ENCODE measurements at places on chromosomes 11 and 22.

- DNase-seq, result no peak
These were observed 39.0 kb downstream of the ZNF280B start for GRCh38 chr22:22469527-22469926.

GRCh38 chr11:117603932-117604331 is 193.1 kb downstream of the DSCAML1 start:
- no peak for DNase-seq

GRCh38 chr11:79237703-79238102 is 203.1 kb downstream of the TENM4 start:
- no peak for DNase-seq

GRCh38 chr22:16958475-16958874 is 49.5 kb downstream of the GAB4 start:
- no peak for DNase-seq

DNA sequence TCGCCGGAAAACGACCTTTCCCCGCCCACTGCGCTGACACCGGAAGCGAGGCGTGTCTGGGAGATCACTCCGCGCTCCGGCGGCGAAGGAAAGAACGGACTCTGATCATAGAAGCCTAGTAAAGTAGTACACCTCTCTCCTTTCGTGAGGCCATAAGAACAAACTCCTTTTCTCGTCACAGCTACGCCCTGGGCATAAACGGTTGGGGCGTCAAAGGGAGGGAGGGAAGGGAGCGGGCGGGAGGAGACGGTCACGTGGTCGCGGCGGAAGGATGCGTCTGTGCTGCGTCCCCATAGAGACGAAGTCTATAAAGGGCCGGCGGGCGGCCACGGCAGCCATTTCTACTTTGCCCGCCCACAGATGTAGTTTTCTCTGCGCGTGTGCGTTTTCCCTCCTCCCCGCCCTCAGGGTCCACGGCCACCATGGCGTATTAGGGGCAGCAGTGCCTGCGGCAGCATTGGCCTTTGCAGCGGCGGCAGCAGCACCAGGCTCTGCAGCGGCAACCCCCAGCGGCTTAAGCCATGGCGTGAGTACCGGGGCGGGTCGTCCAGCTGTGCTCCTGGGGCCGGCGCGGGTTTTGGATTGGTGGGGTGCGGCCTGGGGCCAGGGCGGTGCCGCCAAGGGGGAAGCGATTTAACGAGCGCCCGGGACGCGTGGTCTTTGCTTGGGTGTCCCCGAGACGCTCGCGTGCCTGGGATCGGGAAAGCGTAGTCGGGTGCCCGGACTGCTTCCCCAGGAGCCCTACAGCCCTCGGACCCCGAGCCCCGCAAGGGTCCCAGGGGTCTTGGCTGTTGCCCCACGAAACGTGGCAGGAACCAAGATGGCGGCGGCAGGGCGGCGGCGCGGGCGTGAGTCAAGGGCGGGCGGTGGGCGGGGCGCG is at the start of gene ATF4:
ATF4 (plus strand) TSS at position 337 of the 880 bp plus-strand sequence. CDS start 884 bp downstream, outside the sequence.
- peak; percentile 82 for DNase-seq

DNA sequence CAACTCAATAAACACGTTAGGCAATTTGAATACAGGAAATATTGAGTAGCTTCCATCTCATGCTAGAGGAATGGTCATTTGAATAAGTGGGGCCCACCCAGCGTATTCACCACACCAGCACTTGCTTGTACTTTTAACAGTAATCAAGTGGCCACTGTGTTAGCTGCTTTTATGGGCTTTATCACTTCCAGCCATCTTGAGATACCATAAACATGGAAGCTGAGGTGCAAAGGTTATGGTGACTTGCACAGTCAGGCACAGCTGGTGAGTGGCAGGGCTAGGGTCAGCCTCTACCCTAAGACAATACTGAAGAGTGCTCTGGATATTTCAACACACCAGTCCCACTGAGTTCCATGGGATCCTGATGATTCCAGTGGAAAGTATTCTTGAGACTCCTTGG is 6.7 kb downstream of the JOSD1 start:
- DNase-seq, result no peak

DNA sequence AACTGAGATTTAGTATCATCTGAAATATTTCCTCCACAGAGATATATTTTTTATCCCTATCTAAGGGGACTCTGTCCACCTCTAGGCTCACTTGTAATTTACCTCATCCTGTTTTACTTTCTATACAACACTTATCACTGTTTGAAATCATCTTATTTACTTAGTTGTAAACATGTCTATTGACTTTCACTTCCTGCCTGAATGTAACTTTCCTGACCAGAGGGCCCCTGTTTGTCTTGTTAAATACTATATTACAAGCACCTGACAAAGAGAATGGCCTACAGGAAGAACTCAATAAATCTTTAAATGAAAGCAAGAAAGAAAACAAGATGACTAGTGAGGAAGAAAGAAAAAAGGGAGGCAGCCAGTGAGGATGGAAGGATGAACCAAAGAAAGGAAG is 1727.5 kb downstream of the LRRC4C start:
- no peak for DNase-seq

- no peak for DNase-seq
These were observed 48.5 kb downstream of the MS4A13 start for GRCh38 chr11:60563553-60564235.

- DNase-seq, result no peak
These were observed 1.4 kb downstream of the SGSM1 start for GRCh38 chr22:24807284-24807950.

DNA sequence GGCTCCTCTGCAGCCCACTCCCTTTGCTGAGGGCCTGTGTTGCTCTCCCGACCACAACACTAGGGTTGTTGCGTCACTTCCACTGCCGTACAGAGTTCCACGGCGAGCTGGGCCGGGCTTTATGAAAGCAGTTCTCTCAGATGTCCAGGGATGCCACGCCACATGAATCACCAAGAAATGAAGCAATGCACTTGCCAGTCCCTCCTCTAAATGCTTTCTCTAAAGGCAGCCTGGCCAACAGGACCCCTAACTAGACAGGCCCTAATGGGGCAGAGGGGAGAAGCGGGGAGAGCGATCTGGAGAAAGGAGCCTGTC is 188.7 kb downstream of the CTTN start:
- no peak for DNase-seq

DNA sequence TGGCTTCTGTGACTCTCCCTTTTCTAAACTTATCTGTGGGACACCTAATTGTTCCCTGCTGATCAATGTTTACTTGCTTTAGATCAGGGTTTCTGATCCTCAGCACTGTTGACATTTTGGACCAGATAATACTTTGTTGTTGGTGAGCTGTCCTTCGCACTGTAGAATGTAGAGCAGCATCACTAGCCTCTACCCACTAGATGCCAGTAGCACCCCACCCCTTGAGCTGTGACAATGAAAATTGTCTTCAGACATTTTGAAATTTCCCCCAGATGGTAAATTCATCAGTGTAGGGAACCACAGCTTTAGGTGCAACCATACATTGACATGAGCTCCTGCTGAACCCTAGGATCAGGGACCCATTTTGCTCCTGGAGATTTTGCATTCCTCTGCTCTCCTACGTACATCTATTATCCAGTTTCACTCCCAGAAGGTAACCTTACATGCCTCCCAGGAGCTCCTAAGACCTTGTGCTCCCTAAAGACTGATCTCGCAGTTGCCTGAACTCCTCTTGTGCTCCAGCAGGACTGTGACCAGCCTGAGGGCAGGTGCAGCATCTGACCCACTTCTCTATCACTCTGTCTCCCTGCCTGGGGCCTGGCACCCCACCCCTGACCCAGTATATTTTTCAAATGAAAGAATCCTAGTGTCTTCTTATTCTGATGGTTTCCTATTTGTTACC is 107.8 kb downstream of the FAR1 start:
- peak; percentile 4 for DNase-seq

DNA sequence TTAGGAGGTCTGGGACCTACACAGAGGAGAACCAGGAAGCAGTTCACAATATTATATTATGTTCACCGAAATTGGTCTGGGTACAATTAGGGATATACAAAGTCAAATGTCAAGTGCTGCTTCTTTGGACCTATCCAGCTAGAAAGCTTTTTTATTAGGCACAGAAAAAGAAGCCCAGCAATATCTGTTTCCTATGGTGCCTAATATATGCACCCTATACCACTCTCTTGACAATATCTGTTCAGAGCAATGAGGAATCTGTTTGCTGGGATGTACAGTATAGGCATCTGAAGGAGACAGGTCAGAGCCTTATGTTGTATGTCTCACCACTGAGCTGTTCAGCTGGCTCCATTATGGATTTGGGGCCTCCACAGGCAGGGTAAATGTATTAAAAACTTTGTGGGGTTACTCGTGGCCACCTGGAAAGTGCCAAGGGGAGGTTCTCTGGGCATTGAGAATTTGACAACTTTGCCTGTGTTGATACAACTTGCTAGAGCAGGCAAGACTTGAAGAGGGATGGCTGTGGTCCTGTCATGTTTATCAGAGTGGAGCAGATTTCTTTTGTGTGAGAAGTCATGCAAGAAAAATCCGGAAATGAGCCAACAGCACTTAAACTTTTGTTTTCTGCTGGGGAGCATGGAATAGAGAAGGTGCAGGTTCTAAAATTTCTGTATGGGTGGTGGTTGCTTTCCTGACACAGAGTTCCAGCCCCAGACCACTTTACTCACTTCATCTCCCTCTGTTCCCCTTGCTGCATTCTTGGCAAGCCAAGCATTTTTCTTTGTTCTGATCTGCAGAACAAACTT is 10.1 kb downstream of the STIM1 start:
- no peak for DNase-seq

GRCh38 chr11:74676596-74676995 is 54.6 kb downstream of the CHRDL2 start:
- no peak for DNase-seq

- DNase-seq, result no peak
These were observed 7.4 kb downstream of the PYGM start for GRCh38 chr11:64752175-64752970.

DNA sequence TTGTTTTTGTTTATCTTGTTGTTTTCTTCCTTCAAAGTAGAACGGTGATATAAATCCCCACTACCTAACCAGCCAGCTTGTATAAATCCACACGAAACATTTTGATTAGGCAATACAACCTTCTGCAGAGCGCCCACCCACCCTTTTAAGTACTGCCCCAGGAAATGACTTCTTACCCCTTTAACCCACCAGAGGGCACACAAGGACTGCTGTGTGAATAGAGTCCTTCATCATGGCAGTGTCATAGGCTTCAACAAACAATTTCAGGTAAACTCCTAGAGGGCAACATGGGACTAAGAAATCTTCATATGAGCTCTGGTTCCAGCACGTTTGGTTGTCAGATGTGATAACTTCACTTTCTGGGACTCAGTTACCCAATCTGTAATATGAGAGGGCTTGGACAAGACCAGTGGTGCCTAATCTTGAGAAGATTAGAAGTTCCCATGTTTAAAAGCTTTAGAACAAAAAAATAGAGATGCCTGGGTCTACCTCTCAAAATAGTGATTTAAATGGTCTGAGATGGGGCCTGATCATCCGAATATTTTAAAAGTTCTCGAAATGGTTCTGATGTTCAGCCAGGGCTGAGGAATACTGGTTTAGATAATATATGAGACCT is 56.1 kb downstream of the PIWIL4 start:
- DNase-seq, result no peak

GRCh38 chr11:76653674-76654284 is 16.8 kb downstream of the LRRC32 start:
- no peak for DNase-seq

DNA sequence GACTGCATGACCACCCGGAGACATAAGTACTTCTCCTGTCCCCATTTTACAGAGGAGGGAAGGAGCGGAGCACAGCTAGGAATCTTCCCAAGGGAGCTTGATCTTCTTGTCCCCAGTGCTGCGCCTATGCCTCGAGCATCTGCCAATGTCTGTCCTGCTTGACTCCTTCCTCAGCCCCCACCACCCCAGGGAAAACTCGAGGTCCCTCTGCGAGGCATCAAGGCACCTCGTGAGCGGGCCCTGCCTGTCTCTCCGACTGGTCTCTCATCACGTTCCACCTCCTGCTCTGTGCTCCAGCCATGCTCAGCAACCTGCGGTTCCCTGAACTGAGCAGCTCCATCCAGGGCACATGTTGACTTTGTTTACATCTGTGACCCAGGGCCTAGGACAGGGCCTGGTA is 2.5 kb downstream of the NCF4 start:
- DNase-seq, result no peak

DNA sequence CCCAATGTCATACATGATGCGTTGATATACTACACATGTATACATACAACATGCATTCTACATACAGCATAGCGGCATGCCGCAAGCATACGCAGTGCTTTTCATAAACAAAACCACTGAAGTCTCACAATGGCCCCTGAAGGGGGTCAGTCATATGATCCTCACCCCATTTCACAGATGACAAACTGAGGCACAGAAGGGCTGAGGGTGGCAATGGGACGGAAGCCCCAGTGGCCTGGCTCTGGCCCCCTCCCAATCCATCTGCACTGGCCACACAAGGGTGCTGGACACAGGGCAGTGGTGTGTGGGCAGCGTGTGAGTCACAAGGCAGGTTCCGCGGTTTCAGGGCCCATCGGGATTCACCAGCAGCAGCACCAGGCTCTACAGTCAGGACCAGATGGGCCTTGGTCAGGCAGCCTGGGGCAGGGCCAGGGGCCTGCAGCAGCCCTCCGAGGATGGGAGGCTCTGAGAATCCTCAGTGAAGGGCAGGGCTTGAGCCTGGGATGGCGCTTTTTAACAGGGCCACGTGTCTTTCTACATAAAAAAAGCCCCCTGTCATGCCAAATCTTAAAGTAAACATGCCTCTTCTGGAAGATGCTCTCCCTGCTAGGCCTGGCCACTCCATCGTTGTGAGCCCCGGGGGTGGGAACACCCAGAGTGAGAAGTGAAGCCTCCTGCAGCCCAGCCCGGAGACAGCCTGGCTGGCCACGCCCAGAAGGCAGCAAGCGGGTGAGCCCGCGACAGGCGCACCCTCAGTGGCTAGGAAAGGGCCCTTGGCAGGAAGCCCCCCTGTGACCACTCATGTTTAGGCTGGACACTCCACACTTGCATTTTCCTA is 206.5 kb downstream of the CTTN start:
- no peak for DNase-seq

GRCh38 chr11:127521413-127521812 is 520.8 kb upstream of the KIRREL3 start:
- DNase-seq, result no peak

DNA sequence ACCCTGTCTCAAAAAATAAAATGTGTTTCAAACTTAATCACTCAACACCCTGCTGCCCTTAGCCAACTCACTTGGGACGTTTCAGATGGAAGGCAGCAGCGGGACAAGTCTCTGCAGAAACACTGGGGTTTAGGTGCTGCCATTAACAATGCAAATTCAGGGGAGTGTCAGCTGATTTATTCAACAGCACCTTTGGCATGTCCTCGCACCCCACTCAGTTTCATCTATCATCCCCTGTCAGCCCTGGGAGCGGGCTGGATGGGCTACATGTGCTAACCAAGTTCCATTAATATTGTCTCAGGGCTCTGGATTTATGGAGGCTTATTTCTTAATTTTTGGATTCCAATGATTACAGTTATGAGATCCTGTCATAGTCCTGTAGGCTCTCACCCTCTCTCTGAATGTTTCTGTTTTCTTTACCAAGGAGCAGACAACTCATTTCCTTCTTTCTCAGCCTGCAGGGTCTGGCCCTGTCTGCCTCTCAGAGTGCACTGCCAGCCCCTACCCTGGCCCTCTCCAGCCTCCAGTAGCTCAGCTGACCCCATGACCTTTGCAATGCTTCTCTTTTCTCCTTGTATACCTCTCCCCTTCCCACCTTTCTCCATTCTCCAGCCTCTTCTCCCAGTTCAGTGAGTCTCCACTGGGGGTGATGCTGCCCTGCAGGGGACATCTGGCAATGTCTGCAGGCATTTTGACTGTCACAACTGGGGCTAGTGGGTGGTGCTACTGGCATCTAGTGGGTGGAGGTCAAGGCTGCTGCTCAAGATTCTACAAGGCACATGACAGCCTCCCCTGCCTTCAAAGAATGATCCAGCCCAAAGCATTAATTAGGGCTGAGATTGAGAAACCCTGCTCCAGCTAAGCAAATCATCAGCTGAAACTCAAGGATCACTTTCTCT is 79.0 kb downstream of the APIP start:
- DNase-seq, result no peak

- DNase-seq, result no peak
These were observed 83.8 kb upstream of the CSNK2A3 start for GRCh38 chr11:11436715-11437313.

Measured in stimulated activated CD8-positive, alpha-beta memory T cell treated with anti-CD3 and anti-CD28 coated beads, Interleukin-4, amount 100 ng/mL, for 4 hours (primary cell).